Activated T-helper 1 cell treated with anti-CD3 and anti-CD28 coated beads, Interleukin-2, amount 50 U/mL, for 16 hours (primary cell): ENCODE measurements at places on chromosomes 3 and 15.

GRCh38 chr3:65044401-65044800 lies 356.6 kb upstream of the ADAMTS9 start:
- DNase-seq = no peak

DNA sequence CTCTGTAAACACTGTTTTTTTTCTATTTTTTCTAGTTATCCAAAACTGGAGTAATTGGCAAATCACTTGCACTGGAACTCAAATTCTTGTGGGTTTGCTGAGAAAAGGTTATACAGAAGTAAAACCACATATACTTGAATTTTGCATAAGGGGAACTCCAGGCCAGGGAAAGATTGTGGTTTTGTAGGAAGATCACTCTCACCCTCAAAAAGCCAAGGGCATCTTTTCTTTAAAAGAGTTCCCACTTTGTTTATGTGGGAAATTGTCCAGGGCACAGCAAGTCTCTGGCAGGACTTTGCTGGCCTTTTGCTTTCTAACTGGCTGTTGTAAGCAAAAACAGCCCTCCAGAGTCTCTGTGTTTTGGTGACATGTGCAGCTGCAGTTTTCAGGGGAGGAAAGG lies 340.3 kb upstream of the RBMS3 start:
- DNase-seq = no peak

- DNase-seq = no peak
These were observed 138.4 kb downstream of the GHSR start for GRCh38 chr3:172309741-172310427.

GRCh38 chr3:10553591-10554235 lies 48.3 kb upstream of the ATP2B2 start:
- no peak for DNase-seq

- no peak for DNase-seq
These were observed 705 bp downstream of the NIPA2 start for GRCh38 chr15:22839046-22839695.

DNA sequence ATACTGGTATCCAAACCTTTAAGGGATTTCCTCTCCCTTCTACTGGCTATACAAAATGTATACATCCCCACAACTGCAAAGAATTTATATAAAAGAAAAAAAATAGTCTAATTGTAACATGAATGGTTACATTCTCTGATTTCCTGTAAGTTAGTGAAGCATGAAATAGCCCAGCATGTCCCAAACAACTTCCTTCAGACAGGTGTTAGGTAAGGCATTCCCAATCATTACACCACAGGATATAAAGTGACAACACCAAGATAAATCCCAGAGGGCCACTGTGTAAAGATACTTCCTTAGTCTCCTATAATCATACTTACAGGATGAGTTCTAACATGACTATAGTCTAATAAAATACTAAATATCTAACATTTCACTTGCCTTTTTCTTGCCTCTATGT lies 7.6 kb downstream of the CMTM6 start:
- DNase-seq = no peak
